Stimulated activated CD8-positive, alpha-beta memory T cell treated with anti-CD3 and anti-CD28 coated beads, Interleukin-15, amount 100 ng/mL, for 24 hours (primary cell): ENCODE measurements at places on chromosomes 2 and 18.

DNA sequence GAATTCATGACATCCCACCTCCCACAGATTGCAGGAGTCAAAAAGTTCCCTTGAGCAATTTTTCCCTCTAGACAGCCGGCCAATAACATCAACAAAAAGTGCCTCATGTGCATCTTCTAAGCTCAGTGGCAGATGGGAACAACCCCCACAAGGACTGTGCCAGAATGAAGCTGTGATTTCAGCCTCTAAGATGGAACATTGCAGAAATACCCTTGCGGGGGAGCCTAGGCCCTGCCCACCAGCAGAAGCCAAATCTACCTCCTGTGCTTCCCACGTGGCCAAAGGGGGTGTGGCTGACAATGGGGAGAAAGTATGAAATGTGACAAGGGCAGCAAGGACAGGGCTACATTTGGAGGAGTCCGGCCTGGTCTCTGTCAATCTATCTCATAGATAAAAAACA, 482.3 kb downstream of the TGIF1 start:
- no peak for DNase-seq

GRCh38 chr18:57621246-57621604, 411 bp downstream of the NARS1 start:
- peak; percentile 6 for DNase-seq

- no peak for DNase-seq
These were observed 278.5 kb downstream of the AFF3 start for GRCh38 chr2:99863903-99864270.

DNA sequence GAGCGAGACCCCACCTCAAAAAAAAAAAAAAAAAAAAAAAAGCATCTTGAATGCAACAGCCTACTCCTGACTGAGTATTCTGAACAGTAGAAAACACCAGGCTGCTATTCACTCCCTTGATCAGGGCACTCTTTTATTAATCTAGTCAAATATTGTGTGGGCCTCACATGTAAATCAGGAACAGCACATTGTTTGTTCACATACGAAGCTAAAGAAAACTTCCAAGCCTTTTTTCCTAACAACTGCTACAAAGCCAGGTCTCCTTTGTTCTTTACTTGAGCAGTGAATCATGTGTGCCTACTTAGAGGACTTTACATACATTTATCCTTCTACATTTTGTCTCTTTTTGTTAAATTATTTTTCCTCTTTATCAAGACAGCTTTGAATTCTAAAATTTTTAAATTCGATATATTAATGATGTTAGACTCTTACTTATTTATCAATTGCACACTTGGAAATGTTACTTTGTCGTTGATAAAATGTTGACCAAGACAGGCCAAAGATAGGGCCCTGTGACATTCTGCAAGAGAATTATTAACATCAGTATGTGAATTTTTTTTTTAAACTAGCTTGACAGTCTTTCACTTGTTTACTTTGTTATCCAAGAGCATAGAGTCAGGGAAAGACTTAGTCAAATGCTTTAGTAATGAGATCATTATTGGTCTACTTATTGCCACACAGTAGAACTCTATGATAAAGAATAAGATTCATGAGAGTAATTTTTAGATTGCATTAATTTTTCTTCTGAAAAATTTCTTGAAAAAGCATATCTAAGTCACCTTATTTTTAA, 13.2 kb downstream of the SPATS2L start:
- DNase-seq, result no peak

DNA sequence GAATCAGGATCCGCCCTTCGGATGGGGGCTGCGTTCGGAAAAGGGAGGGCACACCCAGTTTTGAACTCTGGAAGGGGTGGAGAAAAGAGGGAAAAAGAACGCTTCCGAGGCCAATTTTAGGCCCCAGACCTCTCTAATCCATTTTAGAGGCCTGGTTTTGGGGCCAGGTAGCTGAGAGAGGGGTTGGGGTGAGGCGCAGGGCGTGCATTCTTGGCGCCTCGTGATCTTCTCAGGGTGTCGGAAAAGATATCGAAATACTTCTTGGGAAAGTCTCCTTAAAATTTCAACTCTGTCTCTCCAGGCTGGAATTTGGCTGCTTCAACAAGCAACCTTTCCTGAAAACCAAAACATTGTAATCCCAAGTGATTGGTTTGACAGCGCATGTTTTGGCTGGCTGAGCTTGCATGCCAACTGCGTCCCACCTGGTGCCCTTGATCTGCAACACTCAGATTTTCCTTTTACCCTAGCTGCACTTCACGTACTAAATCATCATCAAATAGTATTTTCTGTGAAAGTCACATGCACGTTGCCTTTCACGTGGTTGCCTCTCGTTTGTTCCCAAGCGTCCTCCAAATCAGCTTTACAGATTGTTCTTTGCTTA, 864 bp upstream of the XPO1 start:
- DNase-seq, result no peak

- no peak for DNase-seq
These were observed 162.0 kb downstream of the CAPN13 start for GRCh38 chr2:30645081-30645744.

DNA sequence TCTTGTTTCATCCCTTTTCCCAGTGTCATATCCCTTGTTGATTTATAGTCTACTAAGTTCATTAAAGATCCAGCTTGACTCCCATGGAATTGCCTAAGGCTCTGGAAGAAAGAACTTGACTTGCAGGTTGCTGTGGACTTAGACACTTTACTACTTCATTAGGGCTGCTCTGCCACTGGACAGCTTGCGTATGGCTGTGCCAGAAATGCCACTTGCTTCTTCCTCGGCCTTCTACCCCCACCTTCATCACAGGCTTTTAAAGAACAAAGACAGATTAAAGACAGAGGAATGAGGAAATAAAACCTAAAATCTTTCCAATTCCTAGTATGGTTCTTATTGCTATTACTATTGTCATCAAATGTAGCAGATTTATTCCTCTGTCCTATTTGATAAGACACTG, 591.7 kb downstream of the BCL11A start:
- DNase-seq, result no peak

GRCh38 chr2:156784020-156784701, 348.0 kb downstream of the GPD2 start:
- no peak for DNase-seq

DNA sequence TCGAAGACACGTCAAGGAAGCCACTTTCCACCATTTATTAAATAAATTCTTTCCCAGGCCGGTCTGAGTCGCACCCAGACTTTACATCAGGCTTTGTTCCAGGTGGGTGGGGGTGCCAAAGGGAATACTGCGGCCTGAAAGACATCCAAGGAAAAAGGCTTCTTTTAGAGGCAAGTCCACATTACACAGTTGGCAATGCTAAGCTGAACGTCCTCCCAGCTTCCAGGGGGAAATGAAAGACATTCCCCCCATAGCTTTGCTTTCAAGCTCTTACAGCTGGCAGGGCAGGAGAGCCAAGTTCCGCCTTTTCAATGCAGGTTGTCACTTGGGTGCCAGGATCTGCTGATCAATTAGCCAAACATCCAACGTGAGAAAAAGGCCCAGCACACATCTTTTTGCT, 36.5 kb upstream of the PTPN4 start:
- DNase-seq, result no peak

- no peak for DNase-seq
These were observed 1.6 kb downstream of the KCNJ3 start for GRCh38 chr2:154700136-154700535.

- no peak for DNase-seq
These were observed 133.7 kb downstream of the SMAD7 start for GRCh38 chr18:48817021-48817461.
